ENCODE measurements at places on chromosomes 5 and 9.
A peak's percentile ranks its signal among the peaks of the same experiment; 100 is the strongest.

- no peak for DNase-seq
These were observed 482.6 kb downstream of the PTPRD start for GRCh38 chr9:10130061-10130675.

DNA sequence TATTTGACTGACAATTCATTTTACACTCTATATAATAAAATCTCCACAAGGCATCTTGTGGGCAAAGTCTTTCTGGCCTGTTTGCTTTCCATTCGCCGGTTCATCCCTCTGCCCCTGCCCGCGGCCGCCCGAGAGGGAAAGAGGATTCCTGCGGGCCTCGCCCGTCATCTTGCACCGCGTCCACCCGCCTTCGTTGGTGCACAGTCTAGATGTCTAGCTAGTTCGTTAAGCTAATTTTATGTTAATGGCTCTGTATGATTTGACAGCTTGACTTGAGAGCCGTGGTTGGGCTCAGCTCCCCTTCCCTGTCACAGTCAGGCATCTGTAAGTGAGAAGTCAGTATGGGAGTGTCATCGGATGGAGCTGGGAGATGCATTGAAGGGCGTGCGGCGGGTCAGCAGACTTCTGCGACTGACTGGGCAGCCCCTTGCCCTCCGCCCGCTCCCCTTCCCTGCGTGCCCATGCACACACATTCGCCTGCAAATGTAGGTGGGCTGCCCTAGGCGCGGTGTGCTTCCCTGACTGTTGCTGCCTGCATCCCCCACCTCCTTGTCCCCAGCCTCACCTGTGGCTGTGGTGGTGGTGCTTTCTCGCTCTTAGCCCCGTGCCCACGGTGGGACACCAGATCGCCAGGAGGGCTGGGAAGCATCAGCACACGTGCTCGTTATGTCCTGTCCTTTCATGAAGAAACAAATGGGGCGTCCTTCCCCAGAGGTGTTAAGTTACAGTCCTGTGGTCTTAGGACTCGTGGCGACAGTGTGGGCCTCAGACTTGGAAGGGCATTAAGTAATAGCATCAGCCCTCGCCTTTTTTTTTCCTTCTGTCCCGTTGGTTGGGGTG is 25.9 kb upstream of the PRDM12 start:
- no peak for DNase-seq

- DNase-seq, result no peak
These were observed 206.2 kb downstream of the FER start for GRCh38 chr5:108953940-108954339.

- peak; percentile 89 for DNase-seq
These were observed 3.8 kb upstream of the STC2 start for GRCh38 chr5:173331956-173332479.

All from A172 (cell line).